Esophagus mucosa (tissue), 1 donor: ENCODE measurements at places on chromosomes 6 and 20. TPM values are rescaled to one million over a fixed set of nuclear protein-coding genes. Genes with fewer than 3 reads are reported as not detected.

DNA sequence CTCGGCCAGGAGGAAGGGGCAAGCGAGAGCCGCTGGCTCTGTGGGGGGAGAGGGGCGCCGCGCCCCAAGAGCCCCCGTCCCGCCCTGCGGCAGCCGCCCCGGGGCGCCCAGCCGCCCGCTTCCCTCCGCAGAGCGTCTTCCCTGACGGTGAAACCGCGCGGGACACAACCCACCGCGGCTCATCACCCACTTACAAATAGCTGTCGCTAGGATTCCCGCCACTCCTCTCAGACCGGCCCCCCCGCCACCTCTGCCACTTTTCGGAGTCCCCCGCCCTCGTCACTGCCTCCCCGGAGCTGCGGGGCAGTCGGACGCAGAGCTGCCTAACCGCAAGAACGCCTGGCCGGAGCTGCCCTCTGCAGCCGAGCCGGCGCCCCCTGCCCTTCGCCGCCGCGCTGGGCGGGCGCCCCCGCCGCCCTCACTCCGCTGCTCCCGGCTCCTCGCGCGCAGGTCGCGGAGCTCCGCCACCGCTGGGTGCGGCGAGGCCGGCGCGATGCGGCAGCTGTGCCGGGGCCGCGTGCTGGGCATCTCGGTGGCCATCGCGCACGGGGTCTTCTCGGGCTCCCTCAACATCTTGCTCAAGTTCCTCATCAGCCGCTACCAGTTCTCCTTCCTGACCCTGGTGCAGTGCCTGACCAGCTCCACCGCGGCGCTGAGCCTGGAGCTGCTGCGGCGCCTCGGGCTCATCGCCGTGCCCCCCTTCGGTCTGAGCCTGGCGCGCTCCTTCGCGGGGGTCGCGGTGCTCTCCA, at the start of gene SLC35D3:
TSS of gene SLC35D3 (plus strand) at position 366 of the 749 bp plus-strand sequence. CDS start at position 494, 128 bp downstream.
- peak; percentile 33 for ATAC-seq

GRCh38 chr20:59912609-59913008, 20.8 kb downstream of the SYCP2 start:
- ATAC-seq: no peak

GRCh38 chr6:32839356-32839755, 817 bp upstream of the TAP2 start:
- no peak for ATAC-seq

DNA sequence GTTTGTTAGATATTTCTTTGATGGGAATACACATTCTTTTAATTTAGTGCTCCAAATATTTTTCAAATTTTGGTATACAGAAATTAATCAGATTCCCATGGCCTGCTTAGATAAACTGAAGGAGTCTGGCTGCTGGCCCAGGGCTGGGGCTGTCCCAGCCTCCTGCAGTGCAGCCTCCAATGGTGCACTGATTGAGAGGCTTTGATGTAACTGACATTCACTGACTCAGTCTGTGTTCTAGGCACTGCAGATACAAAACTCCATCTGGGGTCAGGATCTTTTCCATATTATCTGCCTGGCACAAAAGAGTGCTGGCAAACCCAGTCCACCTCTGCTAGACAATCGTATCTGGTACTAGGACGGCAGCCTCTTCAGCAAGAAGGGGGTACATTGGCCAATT, 64.8 kb downstream of the GRIK2 start:
- ATAC-seq: no peak

CMTR1 gene
- total RNA-seq: 16.5 TPM

- ATAC-seq: no peak
These were observed 37.8 kb downstream of the DUSP22 start for GRCh38 chr6:329888-330691.

ZC2HC1B gene
- not detected for total RNA-seq

DNA sequence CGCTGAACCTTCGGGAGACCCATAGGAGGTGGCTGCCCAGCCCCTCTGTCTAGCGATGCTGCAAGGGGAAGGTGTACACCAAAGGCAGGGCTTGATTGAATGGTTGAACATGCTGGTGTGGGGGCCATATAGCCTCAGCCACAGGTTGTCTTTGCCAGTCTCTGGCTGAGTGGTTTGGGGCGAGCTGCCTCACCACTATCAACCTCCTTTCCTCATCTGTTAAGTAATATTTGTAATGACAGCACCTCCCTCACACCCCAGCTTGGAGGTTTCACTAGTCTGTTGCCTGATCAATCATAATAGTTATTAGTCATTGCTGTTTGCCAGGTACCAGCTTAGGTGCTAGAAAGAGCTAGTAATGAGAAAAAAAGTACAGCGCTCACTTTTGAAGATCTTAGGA, 11.8 kb upstream of the ZNF831 start:
- ATAC-seq: no peak

GHRH gene
- total RNA-seq: not detected

- ATAC-seq: no peak
These were observed 33.7 kb downstream of the CYP24A1 start for GRCh38 chr20:54140067-54140466.

- ATAC-seq: no peak
These were observed 253.7 kb downstream of the MAFB start for GRCh38 chr20:40435146-40435895.

TAAR5 gene
- not detected for total RNA-seq

DNA sequence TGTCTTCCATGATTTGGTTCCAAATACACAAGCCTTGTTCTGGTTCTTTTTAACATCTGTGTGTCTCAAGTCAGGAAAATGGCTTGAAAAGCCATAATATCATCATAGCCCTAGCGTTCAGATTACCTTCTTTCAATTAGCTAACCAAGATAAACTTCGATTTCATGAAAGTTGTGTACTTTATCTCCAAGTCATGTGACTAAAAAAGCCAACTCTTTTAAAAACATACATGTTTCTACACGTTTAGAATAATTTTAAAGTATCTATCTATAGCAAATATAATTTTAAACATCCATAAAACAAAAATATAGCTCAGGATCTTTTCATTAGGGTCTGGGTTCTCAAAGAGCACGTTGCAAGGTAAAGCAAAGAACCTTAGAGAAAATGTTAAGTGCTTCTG, 261.1 kb downstream of the PRL start:
- ATAC-seq: no peak

FAM162B gene
- total RNA-seq: 0.92 TPM

DNA sequence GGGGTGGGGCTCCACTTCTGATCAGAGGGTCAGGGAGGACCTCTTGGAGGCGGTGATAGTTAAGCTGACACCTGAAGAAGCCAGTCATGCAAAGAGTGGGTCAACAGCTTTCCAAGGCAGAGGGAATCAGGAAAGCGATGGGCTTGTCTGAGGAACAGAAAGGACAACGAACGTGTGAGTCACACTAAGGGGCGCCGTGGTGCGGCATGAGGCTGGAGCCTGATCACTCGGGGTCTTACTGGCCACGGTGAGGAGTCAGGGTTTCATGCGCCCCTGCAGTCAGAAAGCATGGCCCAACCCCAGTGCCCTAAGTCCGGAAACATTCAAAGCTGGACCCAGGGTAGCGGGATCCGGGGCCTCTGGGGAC, 50.6 kb upstream of the SLC32A1 start:
- ATAC-seq: no peak

GRCh38 chr6:56349194-56349593, 101.8 kb upstream of the COL21A1 start:
- no peak for ATAC-seq

GRCh38 chr6:150895928-150896632, 30.6 kb downstream of the MTHFD1L start:
- ATAC-seq: no peak

CDC5L gene
- 9.9 TPM for total RNA-seq

PROKR2 gene
- not detected for total RNA-seq

DNA sequence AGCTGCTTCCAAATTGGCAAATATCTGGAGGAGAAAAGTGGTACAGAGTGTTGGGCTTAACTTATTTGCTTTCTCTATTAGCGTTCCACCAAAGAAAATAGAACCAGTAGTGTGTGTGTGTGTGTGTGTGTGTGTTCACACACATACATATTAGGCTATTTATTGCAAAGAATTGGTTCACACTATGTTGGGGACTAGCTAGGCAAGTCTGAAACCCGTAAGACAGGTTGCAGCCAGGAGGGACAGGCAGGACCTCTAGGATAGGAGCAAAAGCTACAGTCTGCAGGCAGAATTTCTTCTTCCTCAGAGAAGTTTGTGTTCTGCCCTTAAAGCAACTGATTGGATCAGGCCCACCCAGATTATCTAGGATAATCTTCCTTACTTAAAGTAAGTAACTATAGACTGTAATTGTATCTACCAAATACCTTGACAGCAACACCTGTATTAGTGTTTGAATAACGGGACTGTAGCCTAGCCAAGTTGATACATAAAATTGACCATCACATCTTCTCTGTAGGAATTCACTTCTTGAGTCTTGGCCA, 12.8 kb downstream of the KCTD20 start:
- peak; percentile 96 for ATAC-seq

UBE2C gene
- 46.5 TPM for total RNA-seq

SLC17A1 gene
- not detected for total RNA-seq

RIPOR2 gene
- total RNA-seq: 2.1 TPM

DNA sequence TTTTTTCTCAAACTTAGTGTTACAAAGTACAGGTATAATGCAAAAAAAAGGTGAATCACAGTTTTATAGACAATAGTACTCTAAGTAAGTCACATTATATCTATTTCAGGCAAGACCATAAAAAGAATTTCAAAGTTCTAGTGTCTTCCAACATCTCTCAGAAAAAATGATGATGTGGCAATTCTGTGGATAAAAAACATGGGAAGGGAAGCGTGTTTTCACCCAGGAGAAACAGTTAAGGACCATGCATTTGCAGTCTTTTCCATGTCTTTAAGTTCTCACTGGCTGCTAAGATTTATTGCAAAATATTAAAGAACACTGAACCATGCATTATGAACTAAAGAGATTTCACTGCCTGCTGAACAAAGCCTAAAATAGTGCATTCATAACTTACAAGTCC, 1.8 kb downstream of the SSR1 start:
- ATAC-seq: no peak

BIRC7 gene
- total RNA-seq: not detected

GRCh38 chr20:13613917-13614316, 24.8 kb downstream of the TASP1 start:
- no peak for ATAC-seq

DNA sequence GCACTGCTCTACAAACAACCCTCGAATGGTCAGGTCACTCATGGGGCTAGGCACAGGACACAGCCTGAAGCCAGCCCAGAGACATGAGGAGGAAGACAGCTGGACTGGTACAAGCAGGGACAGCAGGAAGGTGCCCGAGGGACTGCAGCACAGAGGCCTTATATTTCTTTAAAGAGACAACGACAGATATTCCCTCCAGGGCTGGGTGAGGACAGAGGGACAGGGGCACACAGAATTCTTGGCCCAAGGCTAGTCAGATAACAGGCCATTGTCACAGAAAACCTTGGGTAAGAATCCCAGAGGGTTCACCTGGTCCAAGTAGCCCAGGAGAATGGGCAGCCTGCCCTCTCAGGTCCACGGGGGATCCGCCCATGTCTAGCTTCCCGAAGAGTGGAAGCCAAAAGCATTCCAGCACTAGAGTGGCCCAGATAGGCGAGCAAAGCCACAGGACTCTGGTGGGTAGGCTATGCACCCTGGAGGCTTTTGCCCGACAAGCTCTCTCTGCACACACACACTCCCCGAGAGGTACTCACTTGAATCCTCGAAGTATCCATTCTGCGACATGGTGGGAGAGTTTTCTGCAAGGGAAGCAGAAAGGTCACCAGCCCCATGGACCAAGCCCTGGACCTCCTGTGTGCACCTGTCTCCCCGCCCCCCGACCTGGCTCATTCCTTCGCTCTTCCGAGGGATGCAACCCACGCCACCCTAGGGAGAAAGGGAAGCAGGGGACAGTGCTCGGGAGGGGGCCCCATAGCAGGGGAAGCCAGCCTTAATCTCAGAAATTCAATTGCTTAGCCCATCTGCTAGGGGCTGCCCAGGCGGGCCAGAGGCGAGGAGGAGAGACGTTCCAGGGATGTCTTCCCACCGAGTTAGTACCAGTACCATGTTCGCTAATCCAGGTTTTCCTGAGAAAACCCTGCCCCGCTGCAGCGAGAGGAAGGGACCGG, 1.7 kb downstream of the SLC4A11 start:
- ATAC-seq: no peak

TFAP2A gene
- 59.6 TPM for total RNA-seq

DNA sequence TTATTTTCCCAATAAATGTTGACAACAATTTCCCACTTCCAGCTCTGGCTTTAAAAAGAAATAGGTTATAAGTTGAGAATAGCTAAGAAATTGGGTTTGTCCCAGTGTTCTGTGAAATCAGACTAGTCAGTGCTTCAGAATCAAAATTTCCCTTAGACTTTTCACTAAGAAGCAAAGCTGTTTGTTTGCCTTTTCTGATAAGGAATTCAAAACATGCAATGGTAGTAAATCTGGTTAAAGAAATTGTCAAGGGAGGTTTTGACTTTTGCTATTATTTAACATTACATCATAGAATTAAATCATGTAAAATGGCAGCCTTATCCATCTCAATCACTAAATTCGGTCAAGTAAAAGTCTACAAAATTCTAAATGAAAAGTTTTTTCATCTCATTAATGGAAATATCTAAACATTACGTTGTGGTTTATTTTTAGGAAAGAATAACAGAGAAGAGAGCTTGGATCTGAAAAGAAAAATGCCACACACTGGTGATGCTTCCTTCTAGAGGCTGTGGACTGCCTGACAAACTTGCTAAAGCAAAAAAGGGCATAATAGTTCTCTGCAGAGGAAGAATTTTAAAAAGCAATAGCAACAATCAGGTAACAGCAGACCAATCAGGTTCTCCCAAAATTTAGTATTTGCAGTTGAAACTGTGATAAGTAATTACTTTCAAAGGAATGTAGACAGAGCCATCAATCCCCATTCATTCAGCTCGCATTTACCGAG, 36.4 kb downstream of the PLAGL1 start:
- ATAC-seq: no peak

ALDH5A1 gene
- 13.4 TPM for total RNA-seq

NRN1 gene
- total RNA-seq: 1.6 TPM

- no peak for ATAC-seq
These were observed 28.7 kb downstream of the HM13 start for GRCh38 chr20:31542963-31543362.

GRCh38 chr6:9405369-9405768, 970.0 kb upstream of the SLC35B3 start:
- peak; percentile 98 for ATAC-seq

GRCh38 chr6:151092591-151092990, 147.2 kb upstream of the AKAP12 start:
- no peak for ATAC-seq

- peak; percentile 41 for ATAC-seq
These were observed 35.3 kb downstream of the FOXP4 start for GRCh38 chr6:41581381-41581991.

DNA sequence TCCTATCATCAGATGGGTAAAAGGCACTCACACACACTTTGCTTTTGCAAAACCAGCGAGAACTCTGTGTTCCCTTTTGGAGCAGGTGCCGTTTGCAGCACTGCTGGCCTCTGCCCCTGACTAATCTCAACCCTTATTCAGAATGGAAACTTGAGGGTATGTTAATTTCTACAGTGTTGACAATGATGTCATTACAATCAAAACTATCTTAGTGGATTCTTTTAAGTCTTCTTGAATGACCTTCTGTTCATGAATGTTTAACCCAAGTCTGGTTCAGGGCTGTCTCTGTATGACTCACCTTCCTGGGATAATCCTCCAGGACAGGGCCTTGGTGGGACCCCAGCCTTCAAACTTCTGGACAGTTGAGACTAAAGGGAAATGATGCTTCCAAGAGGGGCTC, 197.9 kb downstream of the CDH4 start:
- no peak for ATAC-seq

- ATAC-seq: no peak
These were observed 28.6 kb upstream of the YWHAB start for GRCh38 chr20:44856856-44857448.

PDYN gene
- not detected for total RNA-seq

BAG2 gene
- 0.24 TPM for total RNA-seq
